Mesendoderm (in vitro differentiated cells): ENCODE measurements at places on chromosomes 1 and 21.

DNA sequence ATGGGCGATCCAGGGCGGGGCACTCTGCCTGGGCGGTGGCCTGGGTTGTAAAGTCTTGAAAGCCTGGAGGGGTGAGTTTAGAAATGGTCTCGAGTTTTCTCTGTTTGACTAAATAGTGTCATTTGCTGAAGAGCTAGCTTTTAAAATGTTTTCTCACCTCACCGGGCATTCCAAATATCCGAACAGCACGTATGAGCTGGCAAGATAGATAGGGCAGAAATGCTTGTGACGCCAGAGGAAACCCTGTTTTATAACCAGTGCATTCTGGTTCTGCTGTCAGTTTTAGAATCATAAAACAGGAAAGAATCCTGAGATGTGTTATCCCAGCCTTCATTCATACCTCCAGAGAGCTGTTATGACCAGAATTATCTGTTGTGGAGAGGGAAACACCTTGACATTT lies 725 bp downstream of the RTCA start:
- no peak for DNase-seq
- H3K36me3 ChIP-seq = no peaks in the 10 kb centered on the region
- no peak overlapping the region for H3K27ac ChIP-seq
- H3K4me1 ChIP-seq = no peaks in the 10 kb centered on the region

DNA sequence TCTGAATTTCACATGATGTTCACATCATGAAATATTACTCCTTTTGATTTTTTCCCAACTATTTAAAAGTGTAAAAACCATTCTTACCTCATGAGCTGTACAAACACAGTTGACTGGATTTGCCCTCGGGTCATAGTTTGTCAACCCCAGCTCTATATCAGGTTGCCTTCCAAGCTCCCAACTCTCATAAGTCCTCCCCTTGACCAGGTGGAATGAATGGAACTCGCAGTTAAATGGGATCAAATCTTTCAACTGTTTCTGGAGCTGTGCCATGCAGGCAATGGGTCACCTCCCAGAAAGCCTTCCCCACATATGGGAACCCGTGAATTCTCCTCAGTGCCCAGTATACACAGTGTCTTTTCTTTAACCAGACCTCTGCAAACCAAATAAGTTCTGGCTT lies 169.8 kb upstream of the FOXD3 start:
- H3K4me3 ChIP-seq = no peak overlapping the region
- no peaks in the 10 kb centered on the region for H3K4me1 ChIP-seq
- H3K27ac ChIP-seq = no peak overlapping the region
- DNase-seq = no peak
- H3K27me3 ChIP-seq = no peaks in the 10 kb centered on the region

DNA sequence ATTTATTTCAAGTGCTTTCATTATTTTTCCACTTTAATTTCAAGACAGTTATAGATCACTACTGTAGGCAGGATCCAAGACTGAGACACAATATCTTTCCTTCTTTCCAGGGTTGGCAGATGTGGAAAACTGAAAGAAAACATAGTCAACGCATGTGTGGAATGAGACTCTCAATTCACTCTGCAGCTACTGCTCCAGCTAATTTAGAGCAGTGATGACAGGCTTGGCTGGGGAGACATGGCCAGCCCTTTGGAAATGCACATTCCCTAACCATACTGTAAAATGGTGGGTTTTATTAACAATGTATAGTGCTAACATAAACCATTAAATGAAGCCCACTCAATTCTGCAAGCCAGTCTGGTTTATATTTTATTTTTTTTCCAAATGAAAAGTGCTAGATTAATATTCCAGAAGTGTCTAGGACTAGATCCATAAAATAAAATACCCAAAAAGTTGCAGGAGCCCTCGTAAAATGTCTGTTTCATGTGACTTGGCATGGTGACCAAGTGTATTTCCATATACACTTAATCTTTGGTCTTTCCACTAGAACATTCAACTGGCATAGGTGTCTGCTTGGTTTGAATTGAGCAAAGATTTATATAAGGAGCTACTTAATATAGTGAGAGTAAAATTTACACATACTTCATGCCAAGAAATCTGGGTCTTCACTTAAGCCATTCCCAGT lies 32.9 kb downstream of the COL11A1 start:
- H3K4me1 ChIP-seq = no peaks in the 10 kb centered on the region
- no peaks in the 10 kb centered on the region for H3K27me3 ChIP-seq
- H3K36me3 ChIP-seq = no peaks in the 10 kb centered on the region
- H3K4me3 ChIP-seq = no peak overlapping the region

DNA sequence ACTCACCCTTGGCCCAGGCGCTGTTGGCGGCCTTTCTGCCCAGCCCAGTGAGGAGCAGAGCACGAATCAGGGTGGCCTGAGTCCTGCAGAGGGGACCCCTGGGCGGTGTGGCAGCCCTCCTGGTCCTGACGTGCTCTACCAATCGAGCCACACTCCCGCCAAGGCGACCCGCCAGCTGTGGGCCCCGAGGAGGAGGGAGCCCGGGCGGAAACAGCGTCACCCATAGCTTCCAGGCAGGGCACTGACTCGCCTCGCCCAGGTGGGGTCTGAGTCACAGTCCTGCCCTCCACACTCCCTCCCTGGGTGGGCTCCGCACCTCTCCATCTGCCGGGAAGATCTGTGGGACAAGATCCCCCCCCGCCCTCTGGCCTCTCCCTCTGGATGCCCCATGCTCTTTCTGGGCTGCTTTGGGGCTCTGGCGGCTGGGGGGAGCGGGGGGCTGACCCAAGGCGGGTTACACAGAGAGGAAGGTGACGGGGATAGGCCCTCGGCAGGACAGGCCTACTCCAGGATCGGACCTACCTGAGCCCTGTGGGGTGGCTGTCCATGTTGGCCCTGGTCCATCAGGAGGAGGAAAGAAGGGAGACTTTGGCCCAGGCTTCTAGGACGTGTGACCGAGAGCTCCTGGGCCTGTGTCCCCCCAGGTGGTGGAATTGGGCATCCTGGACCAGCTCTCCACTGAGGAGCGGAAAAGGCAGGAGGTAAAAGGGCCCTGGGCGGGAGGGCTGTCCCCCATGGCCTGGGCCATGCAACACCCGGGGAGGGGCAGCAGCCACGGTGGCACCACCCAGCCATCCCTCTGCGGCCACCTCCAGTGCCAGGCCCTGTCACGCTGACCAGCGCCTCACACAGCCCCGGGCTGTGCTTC lies 14.0 kb downstream of the ARHGEF16 start:
- H3K36me3 ChIP-seq = no peaks in the 10 kb centered on the region
- no peak overlapping the region for H3K4me3 ChIP-seq
- H3K27me3 ChIP-seq = no peaks in the 10 kb centered on the region
- peaks cover 5% of the 10 kb centered on the region for H3K4me1 ChIP-seq

- H3K4me3 ChIP-seq = no peak overlapping the region
- no peaks in the 10 kb centered on the region for H3K36me3 ChIP-seq
- DNase-seq = no peak
Observed at GRCh38 chr1:47382399-47382983, 33.6 kb upstream of the FOXE3 start.

- no peaks in the 10 kb centered on the region for H3K36me3 ChIP-seq
- H3K27me3 ChIP-seq = no peaks in the 10 kb centered on the region
- H3K4me3 ChIP-seq = no peak overlapping the region
- no peak overlapping the region for H3K27ac ChIP-seq
- no peaks in the 10 kb centered on the region for H3K4me1 ChIP-seq
Observed at GRCh38 chr21:28636752-28637691, 355.7 kb downstream of the LTN1 start.

- no peaks in the 10 kb centered on the region for H3K27me3 ChIP-seq
- H3K27ac ChIP-seq = no peak overlapping the region
- H3K4me1 ChIP-seq = peaks cover 3% of the 10 kb centered on the region
- no peaks in the 10 kb centered on the region for H3K36me3 ChIP-seq
- no peak overlapping the region for H3K4me3 ChIP-seq
Observed at GRCh38 chr1:25676488-25676887, 59.9 kb downstream of the MAN1C1 start.
